ENCODE measurements at places on chromosomes 2 and 18.

- DNase-seq: no peak
These were observed 117.9 kb downstream of the SCN9A start for GRCh38 chr2:166257859-166258258.

DNA sequence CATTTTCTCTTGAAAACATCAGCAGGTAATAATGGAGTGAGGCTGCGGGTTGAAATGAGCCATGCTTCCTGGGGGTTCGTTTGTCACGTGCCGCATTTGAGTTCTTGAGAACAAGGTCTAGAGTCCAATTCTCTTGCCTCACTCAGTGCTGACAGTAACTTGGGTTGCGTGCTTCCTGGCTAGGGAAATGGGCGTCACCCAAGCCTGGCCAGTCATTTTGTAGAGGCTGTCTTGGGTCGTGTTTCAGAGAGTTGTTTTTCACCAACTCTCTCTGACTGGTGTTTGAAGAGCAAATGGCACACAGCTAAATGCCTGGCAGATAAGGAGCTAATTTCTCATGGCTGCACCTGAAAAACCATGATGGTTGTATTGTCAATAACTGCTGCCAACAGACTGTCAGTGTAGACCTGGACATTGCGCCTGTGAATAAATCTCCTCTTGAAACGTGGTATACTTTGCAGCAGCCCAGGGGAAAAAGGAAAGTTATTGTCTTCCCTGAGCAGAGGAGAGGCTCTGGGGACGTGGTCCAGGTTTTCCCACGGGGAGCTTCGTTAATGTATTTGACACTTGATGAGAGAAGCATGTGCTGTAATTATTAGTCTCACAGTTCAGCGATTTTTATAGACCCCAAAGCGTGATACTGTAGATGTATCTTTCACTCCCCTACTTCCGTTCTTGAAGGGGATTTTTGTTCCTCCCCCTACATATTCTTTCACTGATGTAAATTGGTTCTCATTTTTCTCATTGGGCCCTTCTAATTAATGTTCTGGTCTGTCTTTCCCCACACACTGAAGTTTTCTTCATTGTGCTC, 196.0 kb downstream of the FHOD3 start:
- DNase-seq: no peak

DNA sequence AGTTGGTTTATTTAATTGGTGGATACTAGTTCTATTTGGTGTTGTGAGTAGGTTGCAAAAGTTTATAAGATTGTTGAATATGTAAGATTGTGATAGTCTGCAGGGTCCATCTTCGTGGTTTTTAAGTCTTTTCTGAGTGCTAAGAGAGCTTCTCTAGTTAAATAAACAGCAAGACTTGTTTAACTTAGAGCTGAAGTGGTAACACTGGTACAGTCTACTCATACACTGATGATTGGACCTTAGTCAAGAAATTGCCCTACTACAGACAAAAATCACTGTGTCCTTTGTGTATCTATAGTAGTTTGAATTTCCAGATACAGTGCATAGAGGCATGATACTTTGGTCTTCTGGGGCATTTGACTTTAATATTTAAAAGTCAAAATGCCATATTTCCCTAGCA, 94.6 kb downstream of the PHLPP1 start:
- DNase-seq: no peak

- no peak for DNase-seq
These were observed 4.0 kb upstream of the FAM124B start for GRCh38 chr2:224405841-224406370.

DNA sequence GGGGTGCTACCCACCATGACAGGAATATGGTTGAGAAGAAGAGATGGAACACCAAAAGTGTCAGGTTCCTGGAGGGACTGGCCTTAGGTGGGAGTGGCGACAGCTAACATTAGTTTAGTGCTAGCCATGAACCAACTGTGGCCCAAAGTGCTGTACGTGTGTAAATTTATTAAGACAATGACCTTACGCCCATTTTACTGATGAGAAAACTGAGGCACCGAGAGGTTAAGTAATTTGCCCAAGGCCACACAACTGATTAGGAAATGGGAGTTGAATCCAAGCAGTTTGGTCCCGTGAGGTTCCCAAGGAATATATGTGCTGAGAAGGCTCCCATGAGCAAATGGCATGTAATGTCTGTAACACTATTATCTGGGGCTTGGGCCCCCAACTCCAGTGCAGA, 109.5 kb upstream of the SLC1A4 start:
- DNase-seq: no peak

GRCh38 chr2:67255933-67256615, 141.1 kb upstream of the ETAA1 start:
- DNase-seq: no peak

DNA sequence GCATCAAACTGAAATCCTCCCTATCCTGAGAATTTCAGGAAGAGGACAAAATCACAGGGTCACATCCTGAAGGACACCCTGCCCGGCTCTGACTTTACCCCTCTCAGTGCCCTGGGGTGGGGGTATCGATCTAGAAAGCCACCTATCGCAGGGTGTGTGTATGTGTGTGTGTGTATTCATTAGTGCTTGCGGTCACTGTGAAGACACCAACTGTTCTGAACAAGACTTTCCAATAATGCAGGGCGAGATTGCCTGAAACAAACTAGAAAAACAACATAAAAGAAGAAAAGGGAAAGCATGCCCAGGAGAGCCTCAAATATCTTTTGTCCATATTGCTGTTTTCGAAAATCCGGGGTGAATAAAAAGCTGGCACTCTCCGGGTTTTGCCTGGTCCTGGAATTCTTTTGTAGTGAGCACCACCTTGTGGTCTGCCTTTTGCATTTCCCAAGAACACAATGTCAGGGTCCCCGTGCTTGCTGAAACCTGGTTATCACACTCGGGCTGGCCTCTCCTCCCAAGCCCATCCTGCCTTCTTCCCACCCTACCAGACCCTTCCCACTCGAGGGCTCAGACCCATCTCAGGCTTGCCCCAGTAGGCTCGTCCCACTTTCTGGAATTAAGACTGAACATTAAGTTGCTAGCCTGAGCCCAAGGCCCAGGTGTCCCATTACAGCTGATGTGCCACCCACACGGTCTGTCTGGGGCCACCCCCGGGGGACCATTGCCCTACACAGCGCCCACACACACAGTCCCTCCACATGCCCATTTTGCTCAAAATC, 25.0 kb upstream of the COPS8 start:
- no peak for DNase-seq

DNA sequence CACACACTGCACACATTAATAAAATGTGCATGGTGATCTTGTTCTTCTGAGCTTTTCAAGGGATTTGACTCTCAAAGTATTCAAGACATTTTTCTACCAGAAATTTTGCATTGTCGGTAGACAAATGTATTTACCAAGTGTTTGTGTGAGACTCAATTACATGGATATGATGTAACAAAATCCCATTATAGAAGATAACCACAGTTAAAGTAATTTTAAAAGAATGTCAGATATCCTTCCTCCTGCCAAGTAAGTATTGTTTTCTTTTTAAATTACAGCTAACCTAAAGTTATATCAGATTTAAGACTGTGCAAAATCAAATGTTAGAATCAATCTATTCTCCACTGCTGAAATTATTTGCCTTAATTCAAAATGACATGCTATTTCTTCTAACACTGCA, 1344.5 kb upstream of the CHAC2 start:
- DNase-seq: no peak

GRCh38 chr18:61551586-61551985, 218.4 kb downstream of the CDH20 start:
- DNase-seq: no peak

DNA sequence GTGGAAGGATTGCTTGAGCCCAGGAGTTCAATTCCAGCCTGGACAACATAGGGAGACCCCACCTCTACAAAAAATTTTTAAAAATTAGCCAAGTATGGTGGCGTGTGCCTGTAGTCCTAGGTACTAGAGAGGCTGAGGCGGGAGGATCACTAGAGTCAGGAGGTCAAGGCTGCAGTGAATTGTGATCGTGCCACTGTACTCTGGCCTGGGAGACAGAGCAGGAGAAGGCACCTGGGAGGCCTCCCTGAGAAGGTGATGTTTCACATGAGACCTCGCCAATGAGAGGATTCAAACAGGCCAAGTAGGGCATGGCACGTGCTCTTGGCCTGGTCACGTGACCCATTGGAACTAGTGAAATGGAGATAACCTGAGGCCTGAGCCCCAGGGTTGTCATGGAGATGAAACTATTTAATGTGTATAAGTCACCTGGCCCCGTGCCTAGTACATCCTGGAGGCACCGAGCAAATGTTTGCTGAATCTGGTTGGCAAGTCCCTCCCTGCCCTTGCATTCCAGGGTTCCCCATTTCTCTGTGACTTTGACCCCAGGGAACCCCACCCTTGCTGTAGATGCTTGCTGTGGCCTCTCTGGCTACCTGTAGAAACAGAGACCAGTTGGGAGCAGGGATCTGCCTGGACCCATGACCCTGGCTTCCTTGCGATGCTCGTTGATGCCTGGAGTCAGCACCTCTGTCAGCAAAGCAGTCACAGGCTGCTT, 26.1 kb upstream of the ROCK2 start:
- DNase-seq: no peak

- DNase-seq: no peak
These were observed 297.1 kb upstream of the FSIP2 start for GRCh38 chr2:185441486-185442005.

- no peak for DNase-seq
These were observed 505.4 kb downstream of the CPS1 start for GRCh38 chr2:211061612-211062296.

DNA sequence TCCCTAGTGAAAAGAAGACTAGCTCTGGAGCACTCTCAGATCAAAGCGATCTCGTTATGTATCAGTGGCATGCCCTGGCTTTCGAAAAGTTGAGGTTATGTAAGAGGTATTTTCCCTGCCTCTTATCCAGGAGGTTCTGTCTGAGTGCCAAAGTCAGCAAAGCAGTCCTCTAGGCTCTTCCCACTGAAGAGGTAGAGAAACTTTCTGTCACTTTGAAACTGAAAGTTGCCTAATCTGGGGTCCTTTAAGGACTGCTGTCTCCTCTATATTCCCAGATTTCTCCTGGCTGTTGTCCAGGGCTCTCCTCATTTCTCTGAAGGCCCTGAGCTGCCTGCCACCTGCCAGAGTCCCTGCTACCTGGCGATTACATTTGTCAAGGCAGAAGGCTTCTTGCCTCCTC, 96.3 kb downstream of the B3GNT2 start:
- DNase-seq: no peak

- DNase-seq: no peak
These were observed 23.7 kb downstream of the KIAA2012 start for GRCh38 chr2:202096736-202097135.

- no peak for DNase-seq
These were observed 387.3 kb downstream of the PLCL1 start for GRCh38 chr2:198191651-198192050.

GRCh38 chr18:46478796-46479195, 178.2 kb downstream of the LOXHD1 start:
- no peak for DNase-seq

DNA sequence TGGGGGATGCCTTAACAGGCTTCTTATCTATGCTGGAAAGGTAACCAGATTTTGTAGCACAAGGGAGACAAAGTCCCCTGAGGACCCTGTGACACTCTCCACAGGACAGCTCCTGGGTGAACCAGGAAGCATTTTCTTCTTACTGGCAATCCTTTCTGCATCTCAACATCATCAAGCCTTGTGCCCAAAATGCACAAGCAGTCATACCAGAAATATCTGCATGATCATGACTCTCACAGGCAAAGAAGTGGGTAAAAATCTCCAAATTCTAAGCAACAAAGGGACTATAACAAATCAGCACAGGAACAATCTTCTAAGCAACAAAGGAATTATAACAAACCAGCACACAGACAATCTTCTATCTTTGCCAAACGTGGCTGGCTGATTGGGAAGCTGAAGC, 99.1 kb upstream of the CD226 start:
- no peak for DNase-seq

All from hypothalamus (tissue), 51 donors.